ENCODE measurements at places on chromosomes 2 and 18.

DNA sequence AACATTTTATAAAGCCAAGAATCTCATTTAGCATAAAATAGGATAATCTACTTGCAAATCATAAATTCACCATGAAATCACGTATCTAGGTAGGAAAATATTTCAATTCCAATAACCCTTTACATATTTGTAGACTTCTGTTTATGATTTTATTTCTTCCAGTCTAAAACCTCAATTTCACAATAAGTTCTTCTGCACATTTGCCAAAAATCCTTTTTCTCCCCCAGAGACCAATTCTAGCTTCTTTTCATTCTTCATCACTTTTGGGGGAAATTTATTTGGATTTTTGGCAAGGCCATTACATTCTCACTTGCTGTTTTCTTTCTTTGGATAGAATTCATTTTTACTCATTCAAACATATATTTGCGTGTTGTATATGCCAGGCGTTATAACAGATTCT is 86.8 kb downstream of the SPRED2 start:
- no peak for DNase-seq

- no peak for DNase-seq
These were observed 60.1 kb upstream of the ARL4C start for GRCh38 chr2:234556848-234557573.

DNA sequence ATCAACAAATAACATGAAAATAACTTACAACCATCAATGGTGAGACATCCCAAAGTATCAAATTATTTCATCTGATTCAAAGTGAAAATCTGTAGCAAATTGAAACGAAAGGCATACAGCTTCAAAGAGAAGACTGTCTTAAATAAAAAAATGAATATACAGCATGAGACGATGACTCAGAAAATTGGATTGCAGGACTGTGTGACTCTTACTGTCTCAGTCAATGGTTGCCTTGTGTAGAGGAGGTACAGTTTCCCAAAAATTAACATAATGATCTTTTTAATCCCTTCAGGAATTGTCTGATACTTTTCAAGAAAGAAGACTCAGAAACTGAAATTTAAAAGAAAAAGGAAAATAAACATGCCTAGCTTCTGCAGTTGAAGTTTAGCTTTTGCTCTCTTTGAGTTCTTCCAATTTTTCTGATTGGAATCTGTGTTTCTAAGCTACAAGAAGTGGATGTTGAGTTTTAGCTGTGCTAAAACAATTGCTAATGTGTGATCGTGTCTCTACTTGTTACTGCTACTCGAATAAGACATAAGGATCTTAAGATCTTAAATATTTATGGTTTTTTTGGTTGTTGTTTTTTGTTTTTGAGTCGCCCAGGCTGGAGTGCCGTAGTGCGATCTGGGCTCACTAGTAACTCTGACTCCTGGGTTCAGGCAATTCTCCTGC is 41.1 kb upstream of the EPB41L3 start:
- DNase-seq = no peak

DNA sequence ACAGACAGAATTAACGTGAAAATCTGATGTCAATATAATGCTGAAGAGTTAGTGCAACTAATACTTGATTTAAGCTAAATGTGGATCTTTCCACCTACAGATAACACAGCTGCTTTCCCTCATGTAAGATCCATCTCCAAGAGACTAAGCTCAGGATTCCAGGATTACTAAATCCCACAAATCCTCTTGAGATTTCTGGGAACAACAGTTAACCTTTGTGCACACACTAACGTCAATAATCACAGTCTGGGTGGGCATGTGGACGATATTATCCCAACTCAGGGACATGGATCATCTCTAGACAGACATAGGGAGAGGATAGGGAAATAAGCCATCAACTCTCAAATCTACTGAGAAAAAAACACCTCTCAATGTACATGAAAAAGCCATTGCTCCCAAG is 432.6 kb downstream of the SATB2 start:
- DNase-seq = no peak

DNA sequence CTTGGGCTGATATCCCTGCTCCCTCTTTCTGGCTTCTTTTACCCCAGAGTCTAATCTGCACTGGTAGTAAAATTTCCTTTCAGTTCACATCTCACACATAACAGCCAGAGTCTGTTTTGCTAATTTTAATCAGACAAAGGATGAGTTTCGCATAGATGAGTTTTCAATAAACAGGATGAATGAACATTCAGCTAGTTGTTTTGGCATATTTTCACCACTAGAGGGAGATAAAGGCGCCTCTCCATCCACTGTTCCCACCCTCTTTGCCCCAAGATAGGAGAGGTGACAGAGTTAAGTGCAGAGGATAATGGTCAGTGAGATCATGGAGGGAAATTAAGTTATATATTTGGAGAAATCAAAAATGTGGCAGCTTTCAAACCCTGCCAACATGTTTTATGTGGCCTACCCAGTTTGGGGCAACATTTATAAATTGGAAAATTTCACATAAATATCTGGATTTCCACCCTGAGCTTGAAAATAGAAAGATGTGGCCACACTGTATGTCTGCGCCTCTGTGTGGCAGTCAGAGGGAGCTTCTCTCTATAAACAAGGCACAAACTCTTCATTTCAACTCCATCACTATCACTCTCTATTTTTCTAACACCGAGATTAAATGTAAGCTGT is 48.5 kb upstream of the DTNA start:
- DNase-seq = no peak

DNA sequence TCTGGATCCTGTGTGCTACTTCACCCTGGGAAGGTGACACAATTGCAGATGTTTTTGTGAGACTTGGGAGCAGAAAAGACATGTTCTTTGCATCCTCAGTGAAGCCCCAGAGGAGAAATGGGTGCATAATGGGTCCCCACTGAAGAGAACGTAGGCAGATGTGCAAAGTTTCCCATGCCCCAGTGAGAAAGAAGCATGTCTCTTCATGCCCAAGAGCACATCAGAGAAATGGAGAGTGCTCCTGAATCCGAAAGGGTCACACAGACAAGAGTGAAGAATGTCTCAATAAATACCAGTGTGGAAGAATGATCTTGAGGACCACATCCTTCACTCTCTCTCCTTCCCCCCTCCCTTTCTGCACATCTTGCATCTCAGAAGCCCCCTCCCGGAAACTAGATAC is 167.7 kb downstream of the TMEM247 start:
- DNase-seq = no peak

GRCh38 chr18:28124131-28125029 is 52.5 kb downstream of the CDH2 start:
- DNase-seq = no peak

DNA sequence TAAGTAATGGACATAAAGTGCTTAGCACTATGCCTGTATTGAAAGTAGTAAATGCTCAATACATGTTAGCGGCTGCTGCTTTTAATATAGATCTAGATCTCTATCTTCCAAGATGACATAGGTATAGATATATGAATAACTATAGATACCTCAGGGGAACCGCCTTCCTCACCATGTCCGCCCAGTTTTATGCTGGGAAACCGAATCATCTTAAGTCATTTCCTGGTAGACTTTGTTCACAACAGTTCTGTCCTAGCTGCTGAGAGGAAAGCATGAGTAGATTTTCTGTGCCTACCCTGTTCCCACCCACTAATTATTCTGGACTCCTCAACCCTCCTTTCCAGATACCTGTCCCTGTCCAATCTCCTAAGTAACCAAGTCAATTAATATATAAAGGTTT is 21.6 kb upstream of the ITM2C start:
- no peak for DNase-seq

DNA sequence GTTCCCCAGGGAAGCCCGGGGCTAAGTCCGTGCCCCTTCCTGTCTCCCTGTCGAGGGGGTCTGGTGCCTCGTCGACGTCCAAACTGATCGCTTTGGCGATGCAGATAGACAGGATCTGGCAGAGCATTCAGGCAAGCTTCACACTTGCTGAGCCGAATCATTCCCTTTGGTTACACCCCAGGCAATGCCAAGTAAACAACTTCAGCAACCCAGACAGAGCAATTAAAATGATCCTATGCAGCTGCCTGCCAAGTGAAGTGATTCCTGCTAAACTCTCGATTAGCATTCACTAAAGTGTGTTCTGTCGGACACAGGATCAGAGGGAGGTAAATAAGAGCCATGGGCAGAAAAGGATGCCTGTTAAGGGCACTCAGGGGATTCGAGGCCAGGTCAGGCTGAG is 108.2 kb upstream of the RAB12 start:
- DNase-seq = no peak

DNA sequence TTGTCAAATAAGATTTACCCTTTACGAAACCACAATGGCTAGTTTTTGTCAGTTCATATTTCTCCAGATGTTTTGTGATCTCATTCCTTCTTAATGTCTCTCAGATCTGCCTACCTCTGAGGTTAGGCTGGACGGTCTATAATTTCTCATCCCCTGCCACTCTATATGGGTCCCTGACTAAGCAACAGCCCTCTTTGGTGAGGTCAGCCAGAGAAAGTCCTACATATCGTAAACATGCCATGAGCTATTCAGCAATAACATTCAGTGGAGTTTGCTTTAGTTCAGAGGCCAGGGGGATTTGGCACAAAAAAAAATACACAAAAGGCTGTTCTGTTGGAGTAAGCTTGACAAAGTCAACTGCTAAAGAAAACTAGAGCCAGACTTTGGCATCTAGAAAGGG is 192.1 kb upstream of the NCKAP5 start:
- DNase-seq = no peak

Data from progenitor cell of endocrine pancreas (in vitro differentiated cells).